Jurkat, Clone E6-1 (cell line): ENCODE measurements at places on chromosomes 7 and 10.
A peak's percentile ranks its signal among the peaks of the same experiment; 100 is the strongest.

- DNase-seq = no peak
Observed at GRCh38 chr10:78549140-78549935, 515.7 kb downstream of the RPS24 start.

GRCh38 chr7:6307762-6308161, 35.3 kb upstream of the CYTH3 start:
- DNase-seq = no peak

GRCh38 chr10:32995751-32996150, 37.7 kb upstream of the ITGB1 start:
- no peak for DNase-seq

- DNase-seq = peak; percentile 40
Observed at GRCh38 chr10:17425584-17426262, 28.7 kb downstream of the ST8SIA6 start.

- DNase-seq = peak; percentile 67
Observed at GRCh38 chr7:155739538-155740143, 72.6 kb downstream of the SHH start.

- DNase-seq = no peak
Observed at GRCh38 chr10:122113161-122113944, 124.4 kb downstream of the TACC2 start.

- no peak for DNase-seq
Observed at GRCh38 chr7:100437150-100438100, 1.1 kb upstream of the PPP1R35 start.

- DNase-seq = no peak
Observed at GRCh38 chr10:101769541-101770180, 6.3 kb downstream of the FGF8 start.

DNA sequence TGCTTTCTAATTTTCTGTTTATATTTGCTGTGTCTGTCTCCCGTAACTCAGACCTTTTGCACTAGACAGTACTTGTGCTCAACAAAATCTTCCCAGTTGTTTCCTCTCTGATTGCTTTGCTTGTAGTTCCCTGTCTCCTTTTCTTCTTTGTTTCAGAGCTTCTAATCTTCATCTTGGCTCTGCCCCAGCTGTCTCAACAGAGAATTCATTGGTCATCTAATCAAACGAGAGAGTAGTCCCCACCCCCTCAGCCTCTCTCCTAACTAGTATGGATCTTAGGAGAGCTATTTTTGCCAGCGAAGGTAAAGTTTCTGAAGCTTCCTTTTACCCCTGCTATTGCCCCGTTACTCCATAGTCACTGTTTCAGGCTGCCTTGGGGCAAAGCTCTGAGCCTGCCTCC, 32.8 kb downstream of the SLC26A4 start:
- DNase-seq = no peak

DNA sequence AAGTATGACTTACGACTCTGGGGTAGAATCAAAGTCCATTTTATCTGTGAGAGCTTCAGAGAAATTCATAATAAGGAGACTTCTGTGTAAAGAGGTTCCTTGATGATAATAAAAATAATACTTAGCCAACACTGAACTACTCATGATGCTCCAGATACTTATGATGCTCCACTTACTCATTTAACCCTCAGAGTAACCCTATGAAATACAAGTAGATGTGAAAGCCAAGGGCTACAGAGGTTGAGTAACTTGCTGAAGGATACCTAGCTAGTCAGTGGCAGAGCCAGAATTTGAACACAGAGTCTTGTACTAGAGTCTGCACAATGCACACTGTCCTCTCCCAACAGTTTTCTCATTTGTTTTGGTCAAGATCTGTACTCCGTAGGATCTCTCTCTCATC, 89.5 kb downstream of the HECW1 start:
- DNase-seq = no peak

- DNase-seq = no peak
Observed at GRCh38 chr7:116273918-116274301, 63.6 kb downstream of the TES start.

DNA sequence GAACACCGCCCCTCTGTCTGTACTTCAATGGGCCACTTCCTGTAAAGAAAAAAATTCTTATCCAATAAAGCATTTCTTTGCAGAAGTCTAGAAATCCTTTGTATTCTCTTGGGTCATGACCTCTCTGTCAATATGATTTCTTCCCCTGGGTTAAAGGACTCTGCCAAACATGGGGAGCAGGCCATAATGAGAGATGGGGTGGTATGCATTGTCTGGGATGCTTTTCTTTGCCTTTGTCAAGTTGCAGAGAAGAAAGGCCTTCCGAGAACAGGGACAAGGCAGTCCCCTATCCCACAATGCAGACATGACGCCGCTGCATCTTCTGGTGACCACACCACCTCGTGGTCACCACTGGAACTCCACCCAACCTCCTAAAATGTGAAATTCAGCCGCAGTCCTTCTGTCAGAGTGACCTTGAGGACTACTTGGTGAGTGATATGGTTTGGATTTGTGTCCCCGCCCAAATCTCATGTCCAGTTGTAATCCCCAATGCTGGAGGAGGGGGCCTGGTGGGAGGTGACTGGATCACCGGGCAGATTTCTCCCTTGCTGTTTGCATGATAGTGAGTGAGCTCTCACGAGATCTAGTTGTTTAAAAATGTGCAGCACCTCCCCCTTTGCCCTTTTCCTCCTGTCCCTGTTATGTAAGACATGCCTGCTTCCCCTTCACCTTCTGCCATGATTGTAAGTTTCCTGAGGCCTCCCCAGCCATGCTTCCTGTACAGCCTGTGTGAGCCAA, 15.2 kb upstream of the FRMPD2 start:
- DNase-seq = peak; percentile 32

GRCh38 chr10:14583252-14583651, 191.4 kb downstream of the FAM107B start:
- no peak for DNase-seq

GRCh38 chr7:67773081-67773480, 776.4 kb downstream of the TYW1 start:
- no peak for DNase-seq

DNA sequence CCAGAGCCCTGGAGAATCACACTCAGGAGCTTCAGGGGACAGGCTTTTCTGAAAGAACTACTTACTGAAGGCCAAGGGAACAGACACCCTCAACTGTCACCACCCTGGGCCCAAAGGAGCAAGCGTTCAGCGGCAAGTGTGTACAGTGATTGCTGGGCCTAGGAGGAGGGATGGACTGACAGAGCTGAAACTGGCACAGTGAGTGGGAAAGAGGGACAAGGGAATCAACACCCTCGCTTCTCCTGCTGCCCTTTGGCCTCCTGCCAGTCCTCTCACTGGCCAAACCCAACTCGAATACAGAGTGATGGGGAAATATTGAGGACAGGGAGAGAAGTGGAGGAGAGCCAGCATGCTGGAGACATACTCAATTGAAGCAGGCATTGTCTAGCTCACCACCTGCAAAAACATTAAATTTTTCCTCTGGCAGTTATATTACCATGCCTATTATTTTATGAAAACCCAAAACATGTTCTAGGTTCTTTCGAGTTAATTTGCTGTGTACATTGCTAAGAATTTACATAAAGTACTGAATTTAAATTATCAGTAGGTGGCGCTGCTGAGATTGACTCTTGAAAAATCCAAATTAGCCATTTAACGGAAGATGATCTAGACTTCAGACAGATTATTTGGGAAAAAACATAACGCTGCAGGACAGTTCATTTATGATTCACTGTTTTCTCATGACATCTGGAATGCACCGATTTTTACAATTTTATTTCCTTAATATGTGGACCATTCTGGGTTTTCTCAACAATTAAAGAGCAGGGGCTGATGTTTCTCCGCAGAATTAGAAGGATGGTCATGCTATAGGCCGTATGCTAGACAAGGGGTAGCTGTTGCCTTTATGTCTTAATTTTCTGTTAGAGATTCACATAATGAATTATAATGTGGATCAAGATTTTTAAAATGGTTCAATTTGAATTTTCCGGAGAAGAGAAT, 14.7 kb upstream of the TMEM236 start:
- DNase-seq = peak; percentile 46

- DNase-seq = peak; percentile 88
Observed at GRCh38 chr10:46298477-46299285, 11.9 kb downstream of the ANTXRL start.

DNA sequence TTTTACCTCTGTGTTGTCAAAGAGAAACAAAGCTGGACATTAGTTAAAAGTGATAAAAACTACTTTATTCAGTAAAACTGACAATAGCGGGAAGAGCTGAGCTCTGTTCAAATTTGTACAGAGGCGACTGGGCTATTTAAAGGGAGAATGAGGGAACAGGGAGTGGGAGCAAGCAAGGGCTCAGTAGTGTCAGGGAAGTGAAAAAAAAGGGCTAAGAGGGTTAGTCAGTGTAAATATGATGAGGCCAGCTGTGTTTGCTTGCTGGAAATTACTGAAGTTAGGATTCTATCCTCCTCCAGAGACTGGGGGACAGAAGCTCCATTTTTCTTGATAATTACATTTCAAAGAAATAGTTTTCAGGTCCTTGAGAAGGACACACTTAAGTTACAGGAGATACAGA, 232.5 kb downstream of the SH2D4B start:
- DNase-seq = no peak

GRCh38 chr7:46909601-46910051, 672.3 kb downstream of the TNS3 start:
- DNase-seq = no peak

- no peak for DNase-seq
Observed at GRCh38 chr7:106717254-106717954, 56.4 kb upstream of the CCDC71L start.
